ENCODE measurements at places on chromosomes 7 and 10. TPM values are rescaled to one million over a fixed set of nuclear protein-coding genes. Genes with fewer than 3 reads are reported as not detected.

DNA sequence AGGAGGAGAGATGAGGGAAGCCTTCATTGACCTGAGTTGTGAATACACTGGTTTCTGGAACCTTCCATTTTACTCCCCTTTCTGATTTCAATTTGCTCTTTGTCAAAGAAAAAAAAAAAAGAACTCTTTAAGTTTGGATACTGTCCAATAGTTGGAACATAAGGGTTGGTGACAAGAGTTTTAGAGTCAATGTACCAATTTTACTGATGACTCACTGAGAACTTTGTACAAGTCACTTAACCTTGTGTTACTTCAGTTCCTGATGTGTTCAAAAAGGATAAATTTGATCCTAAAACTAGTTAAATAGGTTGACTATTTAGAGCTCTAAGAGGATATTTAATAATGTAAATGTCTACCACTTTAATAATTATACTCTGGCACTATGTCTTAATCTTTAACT lies 4.1 kb upstream of the CDK14 start:
- peak; percentile 3 for DNase-seq

DNA sequence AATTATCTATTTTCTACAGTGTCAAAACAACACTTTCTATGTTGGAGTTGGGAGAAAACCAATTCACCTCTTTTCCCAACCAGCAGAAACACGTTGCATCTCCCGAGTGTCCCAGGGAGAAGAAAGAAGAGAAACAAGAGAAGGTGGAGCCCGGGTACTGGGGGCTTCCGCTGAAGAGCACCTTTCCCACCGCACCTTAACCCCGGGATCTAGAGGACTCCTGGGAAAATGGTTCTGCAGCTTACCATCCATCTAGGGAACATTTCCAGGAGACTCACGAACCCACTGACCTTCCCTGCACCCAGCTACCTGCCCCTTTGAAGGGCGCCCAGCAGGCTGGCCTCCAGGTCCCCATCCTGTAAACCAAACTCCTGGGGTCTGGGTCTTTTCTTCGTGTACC lies 346.8 kb downstream of the TCERG1L start:
- no peak for DNase-seq

- DNase-seq: peak; percentile 65
Measured at GRCh38 chr10:72126184-72126871, 38.0 kb upstream of the SPOCK2 start.

IPMK gene
- total RNA-seq: 8.1 TPM

- DNase-seq: no peak
Measured at GRCh38 chr10:31071232-31072005, 39.8 kb upstream of the ZNF438 start.

DNA sequence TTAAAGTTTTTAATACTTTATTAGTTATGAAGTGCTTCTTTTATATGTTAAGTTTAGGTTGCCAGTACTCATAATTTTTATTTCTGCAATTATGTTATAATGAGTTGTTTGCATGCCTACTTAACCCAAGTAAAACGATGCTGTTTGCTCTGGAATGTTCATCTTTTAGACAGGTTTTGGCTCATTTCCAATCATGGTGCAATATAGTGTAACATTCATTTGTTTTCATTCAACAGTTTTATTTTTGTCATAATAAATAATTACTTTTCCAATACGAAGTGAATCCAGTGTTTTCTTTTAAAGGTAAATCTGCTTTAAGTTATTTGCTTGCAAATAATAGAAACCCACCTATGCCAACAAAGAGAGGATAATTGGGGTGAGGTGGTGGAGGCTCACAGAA lies 22.1 kb downstream of the ARL5B start:
- no peak for DNase-seq

DNA sequence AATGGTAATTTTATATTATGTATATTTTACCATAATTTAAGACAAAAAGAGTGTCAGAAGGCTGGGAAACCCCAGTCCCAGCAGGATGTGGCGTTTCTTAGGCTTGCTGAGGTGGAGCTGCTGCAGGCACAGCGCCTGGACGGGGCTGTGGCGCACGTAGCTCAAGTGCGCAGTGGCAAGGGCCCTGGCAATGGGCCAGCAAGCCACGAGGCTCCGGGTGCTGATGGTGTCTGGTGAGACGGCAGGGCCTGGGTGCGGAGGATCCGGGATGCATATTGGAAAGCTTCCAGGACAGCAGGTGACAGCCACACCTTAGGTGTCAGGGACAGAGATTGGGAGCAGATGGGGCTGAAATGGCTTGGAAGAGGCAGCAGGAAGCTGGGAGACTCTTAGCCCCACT lies 37.2 kb downstream of the CLEC2L start:
- DNase-seq: no peak

GRCh38 chr10:102435133-102435497 lies 2.7 kb upstream of the CUEDC2 start:
- no peak for DNase-seq

DNA sequence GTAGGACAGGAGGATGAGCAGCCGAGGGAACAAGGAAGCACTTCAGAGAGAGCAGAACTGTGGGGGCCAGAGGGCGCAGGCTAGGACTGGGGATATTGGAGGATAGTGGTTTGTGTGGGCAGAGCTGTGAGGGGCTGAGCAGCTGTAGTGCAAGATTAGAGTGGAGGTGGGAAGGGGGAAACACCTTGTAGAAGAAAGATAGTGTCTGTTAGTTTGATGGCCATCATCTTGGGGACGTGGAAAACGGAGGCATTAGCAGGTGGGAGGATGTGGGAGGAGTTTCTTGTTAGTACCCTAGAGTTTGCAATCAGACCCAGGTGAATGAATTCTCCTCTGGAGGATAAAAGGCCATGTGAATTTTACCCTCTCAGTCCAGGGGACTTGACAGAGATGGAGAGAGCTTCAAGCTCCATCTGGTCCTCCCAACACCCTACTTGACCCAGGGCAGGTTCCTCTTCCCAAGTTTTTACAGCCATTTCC lies 34.0 kb downstream of the PRSS2 start:
- DNase-seq: no peak

DNA sequence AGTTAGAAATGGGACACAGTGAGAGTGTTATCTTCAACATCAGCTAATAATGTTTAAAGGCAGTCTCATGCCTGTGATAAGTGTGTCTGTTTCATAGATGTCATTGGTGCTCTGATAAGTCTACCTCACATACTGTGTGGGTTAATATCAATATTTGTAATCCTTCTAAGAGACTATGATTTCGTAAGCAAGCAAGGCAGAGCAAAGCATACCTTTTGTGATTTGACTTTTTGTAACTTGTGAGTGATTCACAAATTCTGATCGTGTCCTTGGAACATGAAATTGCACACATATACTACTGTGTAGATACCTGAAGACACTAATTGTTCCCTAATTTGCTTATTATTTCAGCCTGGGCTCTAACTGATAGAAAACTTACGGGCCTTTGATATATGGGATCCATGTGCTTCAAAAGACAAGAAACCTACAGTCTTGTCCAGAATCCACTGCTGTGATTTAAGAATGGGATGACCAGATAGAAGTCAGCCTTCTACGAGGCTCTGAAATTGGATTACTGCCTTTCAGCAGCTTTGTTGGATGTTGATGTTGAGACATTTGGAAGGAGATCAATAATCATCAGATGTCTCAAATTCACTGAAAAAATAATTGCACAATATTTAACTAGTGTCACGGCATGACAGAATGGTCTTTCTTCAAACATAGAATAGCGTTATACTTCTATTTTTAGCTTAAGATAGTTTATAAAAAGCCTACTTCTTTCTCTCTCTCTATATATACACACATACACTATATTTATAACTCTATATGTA lies 63.2 kb upstream of the KLF6 start:
- DNase-seq: no peak

KCNMA1 gene
- 0.82 TPM for total RNA-seq

GRCh38 chr10:62095181-62096122 lies 173.2 kb downstream of the RTKN2 start:
- peak; percentile 86 for DNase-seq

AUTS2 gene
- 11.3 TPM for total RNA-seq
